ENCODE measurements at places on chromosomes 1 and 21.
A peak's percentile ranks its signal among the peaks of the same experiment; 100 is the strongest.

DNA sequence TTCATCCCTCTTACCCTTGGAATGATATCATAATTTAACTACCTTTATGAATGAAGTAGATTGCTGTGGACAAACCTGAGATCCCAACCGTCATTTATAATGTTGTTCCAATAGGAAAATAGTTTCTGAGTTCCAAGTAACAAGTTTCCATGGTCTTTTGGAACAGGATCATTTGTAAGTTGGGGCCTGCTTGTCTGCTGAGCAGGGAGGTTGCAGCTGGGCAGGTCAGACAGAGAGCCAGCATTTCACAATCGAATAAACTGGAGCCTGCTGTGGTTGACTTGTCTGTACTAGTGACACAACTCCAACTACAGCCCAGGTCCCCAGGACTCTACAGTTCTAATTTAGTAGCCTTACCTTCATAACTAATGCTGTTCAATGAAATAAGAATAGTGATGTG lies 18.6 kb upstream of the RALGPS2 start:
- DNase-seq = no peak

GRCh38 chr1:168939110-168939946 lies 167.2 kb upstream of the ATP1B1 start:
- no peak for DNase-seq

GRCh38 chr1:85681087-85681486 lies 27.1 kb downstream of the ZNHIT6 start:
- no peak for DNase-seq

GRCh38 chr1:241022366-241022765 lies 334.6 kb downstream of the RGS7 start:
- DNase-seq = no peak

- DNase-seq = peak; percentile 24
Observed at GRCh38 chr1:19220080-19220846, 10.2 kb upstream of the UBR4 start.

DNA sequence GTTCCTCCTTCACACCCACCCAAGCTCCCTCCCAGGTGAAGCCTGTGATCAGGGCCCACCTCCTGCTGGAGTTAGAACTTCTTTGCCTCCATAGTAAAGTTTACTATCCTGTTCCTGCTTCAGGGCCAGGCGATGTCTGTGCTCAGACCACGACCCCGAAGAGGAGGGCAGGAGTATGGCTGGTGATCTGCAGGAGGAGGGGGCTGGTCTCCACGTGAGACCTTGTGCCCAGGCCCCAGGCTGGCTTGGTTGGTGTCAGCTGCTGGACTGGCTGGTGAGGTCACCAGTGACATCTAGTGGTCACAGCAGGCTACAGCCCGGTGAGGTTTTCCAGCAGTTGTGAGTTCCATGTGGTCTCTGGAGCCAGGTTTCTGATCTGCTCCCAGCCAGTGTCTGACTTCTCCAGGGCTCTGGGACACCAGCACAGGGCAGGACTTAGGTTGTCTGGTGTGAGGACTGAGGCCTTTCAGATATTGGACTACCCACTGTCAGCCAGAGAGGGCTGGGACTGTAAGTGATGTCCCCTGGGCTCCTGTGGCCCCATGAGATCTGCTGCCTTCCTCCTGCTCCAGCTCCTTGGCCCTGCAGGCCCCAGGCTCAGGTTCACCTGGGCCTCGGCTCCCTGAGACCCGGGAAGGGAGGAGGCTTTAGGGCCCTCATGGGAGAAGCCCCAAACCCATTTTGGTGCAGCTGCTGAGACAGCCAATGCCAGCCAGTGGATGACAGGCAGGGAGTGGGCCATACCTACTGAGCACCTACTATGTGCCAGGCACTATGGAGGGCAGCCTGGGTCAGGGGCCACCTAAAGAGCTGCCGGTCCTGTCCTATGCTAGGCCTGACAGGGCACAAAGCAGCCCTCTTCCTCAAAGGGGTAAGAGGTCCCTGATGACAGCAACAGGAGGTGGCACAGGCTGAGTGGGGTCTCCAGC lies 6.0 kb upstream of the UBL4B start:
- peak; percentile 78 for DNase-seq

DNA sequence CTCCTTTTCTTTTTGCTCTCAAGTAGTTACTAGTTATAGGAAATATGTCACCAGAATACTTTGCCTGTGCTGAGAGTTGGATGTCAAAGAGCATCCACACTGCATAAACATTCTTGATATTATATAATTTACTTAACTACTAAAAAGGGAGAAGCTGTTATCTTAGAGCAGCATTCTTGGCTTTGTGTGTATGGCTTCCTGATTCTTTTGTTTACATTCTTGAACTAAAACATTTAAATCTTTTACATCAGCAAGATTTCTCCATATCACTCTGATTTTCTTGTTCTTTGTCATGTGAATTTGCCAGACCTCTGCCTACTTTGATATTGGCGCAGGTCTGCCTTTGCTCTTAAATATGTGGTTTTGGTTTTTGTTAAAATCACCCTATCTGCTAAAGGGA lies 48.8 kb downstream of the SUCO start:
- no peak for DNase-seq

DNA sequence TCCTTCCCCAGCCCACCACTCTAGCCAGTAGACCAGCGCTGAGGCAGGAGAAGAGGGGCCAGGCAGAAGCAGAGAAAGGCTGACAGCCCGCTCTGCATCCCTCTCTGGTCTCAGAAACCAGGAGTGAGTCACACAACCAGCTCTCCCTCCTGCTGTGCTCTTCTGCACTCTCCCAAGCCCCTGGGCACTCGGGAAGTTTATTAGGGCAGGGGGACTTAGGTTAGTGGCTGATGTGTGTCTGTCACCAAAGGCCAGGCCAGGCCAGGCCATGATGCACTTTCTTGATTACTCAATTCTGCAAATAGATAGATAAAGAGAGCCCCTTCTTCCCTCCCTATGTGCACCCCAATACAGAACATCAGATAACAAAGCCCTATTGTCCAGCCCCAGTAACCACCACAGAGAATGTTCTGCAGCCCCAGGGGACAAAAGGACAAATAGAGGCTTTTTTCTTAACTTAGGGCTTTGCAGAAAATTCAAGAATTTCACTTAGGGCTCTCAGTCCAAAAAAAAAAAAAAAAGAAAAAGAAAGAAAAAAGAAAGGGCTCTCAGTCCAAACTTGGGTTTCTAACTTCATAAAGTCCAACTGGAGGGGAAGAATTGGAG lies 52.9 kb upstream of the CNTN2 start:
- no peak for DNase-seq

- DNase-seq = no peak
Observed at GRCh38 chr1:205214756-205215155, 3.3 kb upstream of the DSTYK start.

Data from activated naive CD4-positive, alpha-beta T cell treated with anti-CD3 and anti-CD28 coated beads for 36 hours (primary cell).